ENCODE measurements at places on chromosomes 4 and X.

- DNase-seq, result no peak
Observed at GRCh38 chr4:47519239-47519883, 34.3 kb downstream of the ATP10D start.

DNA sequence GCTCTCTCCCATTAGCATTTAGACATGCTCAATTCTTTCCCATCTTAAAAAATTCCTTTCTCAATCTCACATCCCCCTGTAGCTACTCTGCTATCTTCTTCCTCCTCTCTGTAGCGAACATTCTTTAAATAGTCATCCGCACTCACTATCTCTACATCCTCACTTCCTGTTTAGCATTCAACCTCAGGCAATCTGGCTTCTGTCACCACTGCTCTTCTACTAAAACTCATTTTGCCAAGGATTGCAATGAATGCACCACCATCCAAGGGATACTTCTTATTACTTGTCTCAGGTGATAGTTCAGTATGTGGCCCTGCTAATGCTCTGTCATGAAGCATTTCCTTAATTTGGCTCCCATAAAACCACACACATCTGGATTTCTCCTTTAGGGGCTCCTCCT is 10.9 kb upstream of the TET2 start:
- DNase-seq, result no peak

DNA sequence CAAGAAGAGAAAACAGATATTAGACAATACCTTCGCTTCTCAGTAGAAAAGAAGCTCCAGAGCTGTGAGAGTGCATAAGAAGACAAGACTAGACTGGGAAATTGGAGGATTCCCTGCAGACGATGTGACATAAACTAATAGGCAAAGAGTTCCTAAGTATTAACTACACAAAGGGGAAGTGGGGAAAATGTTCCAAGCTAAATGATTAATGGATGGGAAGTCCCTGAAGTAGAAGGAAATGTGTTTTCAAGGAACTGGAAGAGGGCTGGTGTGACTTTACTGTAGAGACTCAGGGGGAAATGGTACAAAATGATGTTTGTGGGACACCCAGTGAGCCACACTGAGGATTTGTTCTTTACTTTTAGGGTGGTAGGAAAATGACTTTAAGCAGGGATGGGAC is 69.7 kb upstream of the DCLK2 start:
- no peak for DNase-seq

- no peak for DNase-seq
Observed at GRCh38 chr4:153638999-153639398, 45.1 kb upstream of the TLR2 start.

DNA sequence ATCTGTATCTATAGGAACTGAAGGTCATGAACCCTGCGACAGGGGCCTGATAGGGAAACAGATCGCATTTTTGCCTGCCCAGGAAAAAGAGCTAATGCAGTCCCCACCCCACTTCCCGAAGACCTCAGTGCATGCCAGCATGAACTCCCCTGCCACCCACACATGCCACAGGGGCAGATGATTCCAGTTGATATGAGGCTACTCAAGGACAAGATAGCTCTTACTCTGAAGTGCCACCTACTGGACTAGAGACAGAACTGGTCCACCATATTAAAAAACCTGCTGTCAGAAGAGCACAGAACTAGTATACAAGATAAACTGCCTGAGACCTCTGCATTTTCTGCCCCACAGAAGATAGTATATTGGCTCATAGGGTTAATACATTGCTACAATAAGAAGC is 68.0 kb downstream of the YIPF7 start:
- no peak for DNase-seq

- no peak for DNase-seq
Observed at GRCh38 chr4:66694739-66695138, 850.6 kb downstream of the CENPC start.

GRCh38 chr4:33722800-33723516 is 2521.4 kb downstream of the ARAP2 start:
- DNase-seq, result no peak

DNA sequence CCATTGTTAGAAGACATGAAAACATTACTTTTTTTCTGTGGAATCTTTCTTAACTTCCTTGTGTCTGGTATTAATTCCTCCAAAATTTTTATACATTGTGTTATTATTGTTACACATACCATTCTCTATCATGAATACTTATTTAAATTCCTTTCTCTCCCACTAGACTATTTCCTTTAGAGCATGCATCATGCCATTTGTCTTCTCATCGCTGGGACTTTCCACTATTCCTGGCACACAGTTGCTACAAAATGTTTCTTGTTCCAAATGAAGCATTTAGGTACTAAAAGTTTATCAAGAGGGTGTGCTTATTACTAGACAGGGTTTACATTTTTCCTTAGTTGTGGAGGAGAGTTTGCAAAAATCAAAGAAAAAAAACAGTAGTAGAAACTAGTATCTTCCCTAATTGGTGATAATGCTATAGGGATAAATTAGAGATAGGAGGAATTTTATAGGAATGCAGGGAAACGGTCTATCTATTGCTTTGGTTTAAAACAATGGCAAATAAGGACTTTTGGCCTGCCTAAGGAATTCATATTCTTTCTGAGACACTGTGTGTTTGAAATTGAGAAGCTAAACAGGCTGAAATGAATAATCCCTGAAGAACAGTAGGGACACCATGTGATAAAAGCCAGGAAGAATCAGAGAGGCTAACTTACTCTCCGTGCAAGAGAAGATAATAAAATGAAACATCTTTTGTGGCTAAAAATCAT is 187.5 kb upstream of the TBC1D9 start:
- no peak for DNase-seq

DNA sequence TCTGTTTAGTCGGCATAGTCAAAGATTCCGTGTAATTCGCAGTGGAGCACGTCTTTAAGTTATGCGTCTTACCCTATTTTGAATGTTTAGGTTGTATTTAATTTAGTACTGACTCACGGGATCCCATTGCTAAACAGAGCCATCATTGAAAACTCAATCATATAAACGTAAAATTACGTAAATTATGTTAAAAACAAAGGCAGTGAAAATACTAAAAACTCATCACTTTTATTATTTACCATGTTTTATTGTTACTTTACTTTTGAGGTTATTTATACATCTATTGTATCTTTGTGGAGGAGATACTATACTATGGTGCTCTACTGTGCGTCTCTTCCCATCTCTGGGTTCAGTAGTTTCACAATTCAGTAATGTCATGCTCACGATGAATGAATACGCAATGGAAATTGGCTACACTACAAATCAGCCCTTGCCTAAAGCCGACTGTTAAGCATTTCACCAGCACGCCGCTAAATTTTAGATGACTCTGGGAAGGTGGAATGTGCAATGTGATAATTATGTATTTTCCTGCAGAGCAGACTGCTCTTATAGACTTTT is 944 bp downstream of the FUNDC2 start:
- DNase-seq, result peak; percentile 22

DNA sequence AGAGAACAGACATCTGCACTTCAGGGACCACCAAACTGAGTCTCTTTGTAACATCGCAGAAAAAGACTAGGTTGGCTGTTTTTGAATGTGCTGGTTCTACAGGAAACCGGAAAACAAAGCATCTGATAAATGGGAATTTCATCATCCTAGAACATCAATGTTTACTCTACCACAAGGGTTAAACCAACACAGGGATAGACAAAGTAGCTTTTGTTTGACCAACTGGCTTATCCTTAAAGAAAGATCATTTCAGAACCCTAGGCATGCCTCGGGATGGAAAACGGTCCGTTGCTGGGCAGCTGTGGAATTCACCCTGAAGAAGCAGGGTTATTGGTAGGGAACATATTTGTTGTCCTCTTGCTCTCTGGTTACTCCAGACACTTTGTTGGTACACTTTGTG is 2355.5 kb upstream of the AGA start:
- no peak for DNase-seq

DNA sequence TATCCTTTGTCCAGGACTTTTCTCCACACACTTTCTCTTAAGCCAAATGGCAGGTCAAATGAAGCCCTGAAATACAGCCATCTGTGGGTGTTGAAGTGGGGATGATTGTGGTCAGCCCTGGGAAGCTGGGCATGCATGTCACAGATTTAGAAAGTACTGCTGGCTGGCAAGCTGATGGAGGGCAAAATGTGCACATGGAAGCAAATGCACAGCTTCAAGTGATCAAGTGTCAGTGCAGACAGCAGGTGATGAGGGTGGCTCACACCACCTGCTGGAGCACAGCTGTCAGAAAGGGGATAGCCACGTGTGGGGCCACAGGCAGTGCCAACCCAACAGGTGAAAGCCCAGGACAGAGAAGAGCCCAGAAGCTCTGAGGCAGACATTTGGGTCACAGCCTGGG is 40.3 kb upstream of the ATXN3L start:
- DNase-seq, result peak; percentile 16

GRCh38 chrX:45309096-45309495 is 108.4 kb upstream of the DIPK2B start:
- no peak for DNase-seq

DNA sequence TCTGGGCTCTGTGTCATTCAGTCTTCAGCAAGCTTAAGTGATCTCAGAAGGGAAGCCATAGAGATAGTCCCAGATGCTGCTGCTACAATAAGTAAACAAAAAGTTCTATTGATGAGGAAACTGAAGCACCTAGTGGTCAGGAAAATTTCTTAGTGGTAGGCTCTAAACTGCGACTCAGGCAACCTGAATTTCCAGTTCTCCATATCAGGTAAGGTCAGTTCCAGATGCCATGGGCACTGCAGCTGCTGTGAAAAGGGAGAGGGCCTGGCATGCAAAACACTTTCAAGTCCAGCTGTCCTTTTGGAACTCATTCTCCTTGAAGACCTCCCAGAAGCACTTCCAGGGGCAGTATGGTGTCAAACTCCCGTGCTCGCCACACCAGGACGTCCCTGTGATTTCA is 46.2 kb downstream of the REELD1 start:
- no peak for DNase-seq

DNA sequence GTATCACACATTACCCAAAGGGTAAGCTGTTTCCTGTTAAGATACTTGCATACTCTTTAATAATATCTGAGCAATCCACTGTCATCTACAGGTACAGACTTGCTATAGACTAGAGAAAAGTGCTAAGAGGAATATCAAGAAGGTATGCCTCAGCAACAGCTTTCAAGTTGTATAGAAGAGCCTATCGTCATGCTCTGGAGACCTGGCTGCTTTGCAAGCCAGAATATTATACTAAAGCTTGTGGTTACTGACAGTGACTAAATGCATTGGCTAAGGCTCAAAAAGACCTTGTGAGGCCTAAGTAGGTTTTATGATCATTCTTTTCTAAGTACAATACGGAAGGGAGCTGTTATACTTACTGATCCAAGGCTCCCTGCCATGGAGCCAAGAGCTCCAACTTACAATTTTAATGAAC is 11.3 kb downstream of the LAMP2 start:
- no peak for DNase-seq

DNA sequence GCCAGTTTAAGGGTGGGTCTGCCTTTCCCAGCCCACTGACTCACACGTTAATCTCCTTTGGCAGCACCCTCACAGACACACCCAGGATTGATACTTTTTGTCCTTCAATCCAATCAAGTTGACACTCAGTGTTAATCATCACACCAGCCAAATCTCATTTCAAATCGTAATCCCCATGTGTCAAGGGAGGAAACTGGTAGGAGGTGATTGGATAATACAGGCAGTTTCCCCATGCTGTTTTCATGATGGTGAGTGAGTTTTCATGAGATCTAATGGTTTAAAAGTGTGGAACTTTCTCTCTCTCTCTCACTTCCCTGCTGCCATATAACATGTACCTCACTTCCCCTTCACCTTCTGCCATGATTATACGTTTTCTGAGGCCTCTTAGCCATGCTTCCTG is 647.2 kb upstream of the FRG1 start:
- no peak for DNase-seq

DNA sequence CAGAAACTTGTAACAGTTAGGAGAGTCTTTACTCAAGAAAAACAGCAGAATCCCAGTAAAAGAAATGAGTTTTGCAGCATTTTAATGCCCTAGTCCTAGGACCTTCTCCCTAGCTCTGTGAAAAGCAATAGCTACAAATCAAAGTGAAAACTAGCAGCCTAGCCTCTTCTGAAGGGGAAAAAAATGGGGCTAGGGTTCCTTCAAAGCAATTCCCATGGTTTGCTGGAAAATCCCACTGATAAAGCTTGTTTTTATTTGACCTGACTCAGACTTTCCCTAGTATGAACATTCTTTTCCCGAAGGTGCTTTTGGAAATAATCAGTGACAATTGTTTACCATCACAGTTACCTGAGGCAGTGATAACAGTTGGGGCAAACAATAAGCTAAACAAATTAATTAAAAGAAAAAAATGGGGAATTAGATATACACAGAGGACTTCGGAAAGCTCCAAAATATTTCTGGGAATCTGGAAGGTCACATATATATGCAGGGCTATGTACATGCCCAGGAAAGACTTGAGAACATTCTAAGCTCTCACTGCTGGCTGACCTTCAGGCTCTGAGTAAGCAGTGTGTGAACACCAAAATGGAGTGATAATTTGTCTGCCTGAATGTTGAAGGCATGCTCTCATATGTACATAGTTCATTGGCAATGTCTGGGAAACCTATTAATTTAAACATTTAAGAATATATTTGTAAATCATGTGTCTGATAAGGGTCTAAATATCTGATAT is 285.9 kb downstream of the KCTD8 start:
- DNase-seq, result no peak

GRCh38 chr4:13481569-13481968 is 2.6 kb downstream of the RAB28 start:
- DNase-seq, result no peak

GRCh38 chr4:175811228-175811627 is 836 bp downstream of the GPM6A start:
- no peak for DNase-seq

GRCh38 chr4:27947302-27947701 is 1086.7 kb downstream of the STIM2 start:
- no peak for DNase-seq

DNA sequence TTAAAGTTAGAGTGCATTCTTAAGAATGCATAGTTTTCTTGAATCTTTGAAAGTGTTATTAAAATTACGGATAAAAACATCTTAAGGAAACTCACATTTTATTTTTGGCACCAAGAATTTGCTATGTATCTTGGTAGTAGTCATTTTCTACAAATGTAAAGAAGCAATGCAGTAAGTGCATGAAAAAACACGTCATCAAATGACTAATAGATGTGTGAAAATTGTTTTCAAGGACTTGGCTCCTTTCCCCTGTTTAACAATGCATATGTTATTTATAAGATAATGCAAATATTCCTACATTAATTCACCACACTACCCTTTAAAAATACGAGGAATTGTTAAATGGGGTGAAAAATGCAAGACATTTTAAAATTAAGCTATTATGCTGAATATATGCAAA is 461.2 kb upstream of the PCDH7 start:
- no peak for DNase-seq

GRCh38 chr4:176438401-176438800 is 118.6 kb downstream of the SPCS3 start:
- DNase-seq, result no peak

DNA sequence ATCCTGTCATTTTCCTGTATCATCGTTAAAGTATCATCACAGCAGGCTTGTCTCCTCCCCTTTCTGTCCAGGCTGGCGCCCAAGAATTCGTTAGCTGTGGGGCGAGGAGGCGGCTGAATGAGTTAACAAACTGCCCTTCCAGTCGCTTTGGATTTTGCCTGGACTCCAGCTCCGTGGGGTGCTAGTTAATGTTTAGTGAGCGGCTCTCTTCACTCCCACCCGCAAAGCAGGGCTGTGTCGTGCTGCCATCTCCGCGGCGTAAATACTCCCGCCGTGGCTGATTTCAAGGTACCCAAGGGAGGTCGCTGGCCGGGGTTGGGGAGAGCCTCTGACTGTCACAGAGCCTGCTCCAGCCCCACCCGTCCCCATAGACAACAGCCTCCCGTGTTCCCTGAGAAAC is 44.9 kb upstream of the SPRY1 start:
- DNase-seq, result no peak

GRCh38 chr4:118974758-118975157 is 86.1 kb downstream of the SYNPO2 start:
- DNase-seq, result no peak
